ENCODE measurements at places on chromosomes 5 and 9.

- DNase-seq: no peak
These were observed 1.8 kb upstream of the RNF44 start for GRCh38 chr5:176538989-176539384.

GRCh38 chr9:82152181-82152580, 163.6 kb downstream of the SPATA31D1 start:
- no peak for DNase-seq

DNA sequence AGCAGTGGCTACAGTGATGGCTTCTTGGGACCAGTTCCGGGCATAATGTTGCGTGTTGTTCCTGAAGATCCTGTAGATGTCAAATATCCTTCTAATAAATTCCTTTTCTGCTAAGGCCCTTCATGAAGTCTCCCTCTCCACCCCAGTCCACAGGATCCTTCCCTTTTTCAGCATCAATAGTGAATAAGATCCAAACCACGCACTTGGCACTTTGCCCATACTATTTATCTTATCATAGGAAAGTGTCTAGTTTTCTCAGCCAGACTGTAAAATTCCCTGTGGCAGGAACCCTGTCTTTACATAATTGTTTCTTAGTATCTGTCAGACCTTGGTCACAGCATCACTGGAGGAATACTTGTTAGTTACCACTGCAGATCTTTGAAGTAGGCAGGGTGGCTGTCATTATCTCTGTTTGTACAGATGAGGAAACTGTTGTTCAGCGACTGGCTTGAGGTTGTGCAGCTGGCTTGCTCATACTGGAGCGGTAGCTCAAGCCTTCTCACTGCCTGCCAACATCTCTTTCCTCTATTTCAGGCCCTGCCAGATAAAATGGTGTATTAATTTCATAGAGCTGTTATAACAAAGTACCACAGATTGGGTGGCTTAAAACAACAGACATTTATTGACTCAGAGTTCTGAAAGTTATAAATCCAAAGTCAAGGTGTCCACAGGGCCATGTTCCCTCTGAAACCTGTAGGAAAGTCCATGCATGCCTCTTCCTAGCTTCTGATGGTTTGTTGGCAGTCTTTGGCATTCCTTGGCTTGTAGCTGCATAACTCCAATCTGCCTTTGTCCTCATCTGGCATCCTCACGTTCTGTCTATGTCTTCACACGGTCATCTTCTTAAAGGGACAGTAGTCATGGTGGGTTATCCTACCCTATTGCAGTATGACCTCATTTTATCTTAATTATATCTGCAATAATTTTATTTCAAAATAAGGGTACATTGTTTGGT, 33.5 kb upstream of the APC start:
- peak; percentile 36 for DNase-seq

- DNase-seq: no peak
These were observed 1.6 kb downstream of the FABP6 start for GRCh38 chr5:160230686-160231527.

DNA sequence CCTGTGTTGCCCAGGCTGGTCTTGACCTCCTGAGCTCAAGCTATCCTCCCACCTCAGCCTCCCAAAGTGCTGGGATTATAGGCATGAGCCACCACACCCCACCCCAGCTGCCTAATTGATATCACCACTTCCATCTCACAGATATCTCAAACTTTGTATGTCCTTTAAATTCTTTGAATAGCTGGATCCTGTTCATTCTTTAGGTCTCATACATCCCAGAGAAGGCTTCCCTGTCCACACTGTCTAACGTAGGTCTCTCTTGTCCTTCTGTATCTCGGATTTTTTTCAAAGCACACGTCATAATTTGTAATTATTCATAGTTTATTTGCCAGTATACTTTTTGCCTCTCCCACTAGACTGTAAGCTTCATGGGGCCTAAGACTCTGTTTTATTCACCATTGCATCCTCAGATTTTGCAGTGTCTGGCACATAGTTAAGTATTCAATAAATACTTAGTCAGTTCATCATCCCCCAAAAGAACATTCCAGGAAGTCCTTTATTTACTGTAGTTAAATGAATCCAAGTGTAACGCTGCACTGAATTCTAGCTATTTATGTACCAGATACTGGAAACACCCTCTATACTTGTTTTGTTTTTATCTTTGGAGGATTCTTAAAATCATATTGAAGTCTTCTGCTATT, 10.5 kb downstream of the ARSK start:
- DNase-seq: no peak

GRCh38 chr5:26486631-26487030, 551.8 kb downstream of the CDH9 start:
- DNase-seq: no peak

DNA sequence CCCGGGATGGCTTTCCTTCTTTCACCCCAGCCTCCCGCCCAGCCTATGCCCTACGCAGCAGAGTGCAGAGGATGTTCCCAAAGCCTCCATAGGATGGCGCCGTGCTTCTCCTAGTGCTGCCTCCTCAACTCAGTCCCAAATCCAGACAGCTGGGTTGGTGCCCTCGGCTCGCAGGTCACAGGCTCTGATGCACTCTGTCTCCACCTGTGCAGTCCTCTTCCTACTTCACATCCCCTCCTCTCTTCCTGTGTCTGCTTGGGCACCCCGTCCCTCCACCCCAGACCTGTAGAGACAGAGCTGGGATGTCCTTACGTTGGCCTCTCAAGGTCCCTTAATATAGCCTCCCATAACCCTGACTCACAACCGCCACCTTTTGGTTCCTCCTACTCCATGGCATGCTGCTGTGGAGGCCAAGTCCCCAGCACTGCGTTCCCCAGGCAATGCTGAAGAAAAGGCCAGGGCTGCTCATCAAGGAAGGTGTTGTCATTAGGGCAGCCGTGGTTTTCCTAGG, 314.4 kb downstream of the GADD45G start:
- DNase-seq: no peak

DNA sequence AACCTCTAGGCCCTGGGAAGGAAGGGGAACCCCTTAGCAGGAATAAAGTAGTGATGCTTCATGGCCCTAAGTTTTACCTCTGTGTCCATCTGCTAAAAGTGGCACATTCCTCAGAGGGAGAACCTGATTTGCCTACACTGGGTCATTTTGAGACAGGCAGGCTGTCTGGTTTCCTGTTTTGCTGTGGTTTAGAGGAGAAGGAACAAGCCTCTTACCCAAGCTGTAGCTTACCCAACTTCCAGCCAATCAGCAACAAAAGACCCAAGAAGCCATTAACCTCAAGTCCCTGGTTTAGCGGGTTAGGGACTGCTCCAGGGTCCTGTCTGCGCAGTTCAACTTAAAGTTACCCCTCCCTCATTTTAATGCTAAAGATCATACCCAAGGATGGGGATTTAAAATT, 411.0 kb downstream of the MAT2B start:
- no peak for DNase-seq

GRCh38 chr9:21993007-21993406, 1.2 kb downstream of the CDKN2A start:
- no peak for DNase-seq

GRCh38 chr5:8851101-8851500, 694.8 kb downstream of the SEMA5A start:
- DNase-seq: no peak

DNA sequence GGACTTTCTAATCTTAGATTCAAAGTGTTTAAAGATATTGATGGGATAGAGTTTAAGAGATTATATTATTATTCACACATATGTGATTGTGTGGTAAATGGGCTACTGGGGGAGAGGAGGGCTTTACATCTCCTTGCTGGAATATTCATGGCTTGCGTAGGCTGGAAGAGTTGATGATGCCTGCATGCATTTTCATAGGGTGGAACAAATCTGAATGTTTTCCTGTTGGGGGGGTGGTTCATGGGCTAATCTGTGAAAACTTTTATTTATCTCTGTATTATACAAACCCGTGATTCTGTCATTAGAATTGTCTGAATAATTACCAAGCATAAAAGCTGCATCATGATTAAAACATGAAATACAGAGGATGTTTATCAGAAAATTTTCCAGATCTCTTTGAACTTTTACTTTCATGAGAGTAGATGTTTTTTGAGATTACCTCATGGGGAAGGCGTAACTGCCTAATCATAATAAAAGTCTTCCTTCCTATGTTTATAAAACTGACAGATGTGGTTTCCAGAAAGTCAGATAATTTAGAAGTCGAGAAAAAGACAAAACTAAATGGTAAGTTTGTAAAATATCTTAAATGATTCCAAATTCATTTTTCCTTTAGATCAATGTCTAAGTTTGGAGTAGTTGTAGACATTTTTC, 1185.4 kb upstream of the SEMA6A start:
- no peak for DNase-seq

DNA sequence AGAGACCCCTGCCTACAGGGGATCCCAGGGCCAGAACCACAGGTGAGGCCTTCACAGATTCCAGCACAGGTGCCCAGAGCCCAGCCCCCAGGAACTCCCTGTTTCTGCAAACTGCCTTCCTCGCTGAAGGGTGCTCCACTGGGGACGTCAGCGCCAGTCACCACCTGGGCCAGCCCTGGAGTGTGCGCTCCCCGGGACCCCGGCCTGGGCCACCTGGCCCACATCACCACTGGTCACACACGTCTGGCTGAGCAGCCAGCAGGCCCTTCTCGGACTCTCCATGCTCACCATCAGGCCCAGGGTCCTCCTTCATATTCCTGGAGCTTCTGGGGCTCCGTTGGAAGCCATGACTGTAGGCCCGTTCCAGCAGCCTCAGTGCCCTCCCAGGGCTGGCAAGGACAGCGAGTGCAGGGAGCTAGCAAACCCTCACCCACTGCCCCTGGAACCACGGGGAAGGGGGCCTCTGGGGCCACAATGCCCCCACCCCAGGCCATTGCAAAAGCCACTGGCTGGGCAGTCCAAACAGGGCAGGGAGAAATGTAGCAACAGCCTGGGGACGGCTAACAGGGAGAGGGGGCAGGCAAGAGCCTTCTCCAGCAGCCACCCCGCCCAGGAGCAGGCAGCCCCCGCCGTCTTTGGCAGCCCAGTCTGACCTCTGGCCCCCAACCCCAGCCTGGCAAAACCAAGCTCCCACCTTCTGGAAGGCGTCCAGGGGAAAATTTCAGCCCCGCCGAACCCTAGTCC, 1.3 kb downstream of the AGPAT2 start:
- no peak for DNase-seq

GRCh38 chr5:123215929-123216702, 127.1 kb downstream of the PRDM6 start:
- DNase-seq: no peak

- DNase-seq: no peak
These were observed 41.7 kb upstream of the SLC9A3 start for GRCh38 chr5:565782-566440.

GRCh38 chr5:54379590-54379989, 69.2 kb upstream of the ARL15 start:
- no peak for DNase-seq

GRCh38 chr9:134661299-134661698, 19.7 kb downstream of the COL5A1 start:
- no peak for DNase-seq

DNA sequence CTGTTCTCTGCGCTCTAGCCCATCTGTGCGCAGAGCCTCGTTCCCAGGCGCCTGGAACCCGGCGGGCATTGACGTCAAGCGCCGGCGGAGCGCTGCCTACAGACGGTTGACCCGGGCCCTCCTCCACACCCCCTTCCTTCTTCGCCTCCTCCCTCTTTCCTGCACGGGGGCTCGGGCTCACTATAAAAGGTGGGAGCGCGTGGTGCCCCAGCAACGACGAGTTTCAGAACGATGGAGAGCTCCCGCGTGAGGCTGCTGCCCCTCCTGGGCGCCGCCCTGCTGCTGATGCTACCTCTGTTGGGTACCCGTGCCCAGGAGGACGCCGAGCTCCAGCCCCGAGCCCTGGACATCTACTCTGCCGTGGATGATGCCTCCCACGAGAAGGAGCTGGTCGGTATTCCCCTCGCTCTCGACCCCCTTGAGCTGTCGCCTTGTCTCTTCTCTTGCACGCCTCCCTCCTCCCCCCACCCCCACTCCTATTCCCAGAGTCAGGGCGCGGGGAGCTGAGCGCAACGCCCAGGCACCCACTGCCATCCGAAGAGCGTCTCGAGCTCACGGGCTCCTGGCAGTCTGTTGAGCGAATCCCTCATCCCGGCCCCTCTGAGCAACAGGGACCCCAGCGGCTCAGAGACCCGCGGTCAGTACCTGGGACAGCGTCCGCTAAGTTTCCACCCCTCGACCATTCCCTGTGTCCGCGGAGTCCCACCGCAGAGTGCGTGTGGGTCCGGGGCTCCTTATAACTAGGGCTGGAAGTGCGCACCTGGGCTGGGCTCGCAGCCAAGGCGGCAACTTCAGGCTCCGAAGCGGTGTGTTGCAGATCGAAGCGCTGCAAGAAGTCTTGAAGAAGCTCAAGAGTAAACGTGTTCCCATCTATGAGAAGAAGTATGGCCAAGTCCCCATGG, at the start of gene CARTPT:
Gene CARTPT, plus strand, starts transcription at position 213 of the 902 bp plus-strand sequence. Its CDS starts 19 bp downstream, at position 232.
- DNase-seq: no peak

- no peak for DNase-seq
These were observed 2.8 kb downstream of the SMIM32 start for GRCh38 chr5:136190091-136190720.

DNA sequence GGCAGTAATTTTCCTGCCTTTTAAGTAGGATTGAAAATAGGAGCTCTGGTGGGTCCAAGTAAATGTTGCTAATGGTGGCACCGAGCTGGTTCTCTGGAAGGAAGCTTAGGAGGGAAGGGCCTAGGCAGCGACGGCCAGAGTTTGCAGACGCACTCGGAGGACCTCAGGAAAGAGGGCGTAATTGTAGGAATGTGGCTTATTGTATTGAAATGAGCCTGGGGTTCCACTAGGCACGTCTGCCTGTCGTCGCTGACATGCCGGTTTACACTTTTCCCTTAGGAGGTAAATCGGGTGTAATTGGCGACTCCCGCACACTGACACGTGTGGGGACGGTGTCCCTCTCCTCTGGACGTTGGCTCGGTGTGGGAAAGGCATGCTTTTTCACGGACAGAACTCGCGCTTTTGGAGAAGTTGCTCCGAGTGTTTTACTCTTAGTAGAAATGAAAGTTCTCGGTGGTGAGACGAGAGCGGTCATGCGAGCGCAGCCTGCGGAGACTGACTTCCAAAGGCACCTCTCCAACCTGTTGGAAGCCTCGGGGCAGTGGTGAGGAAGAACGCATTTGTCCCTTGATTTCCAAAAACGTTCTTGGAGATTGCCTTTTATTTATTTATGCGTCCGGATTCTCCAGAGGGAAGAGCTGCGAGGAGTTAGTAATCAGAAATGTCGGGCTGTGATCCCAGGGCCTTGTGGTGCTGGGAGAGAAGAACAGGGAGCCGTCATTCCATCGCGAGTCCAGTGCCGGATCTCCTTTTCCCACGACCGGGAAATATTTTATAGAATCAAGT, 1.3 kb downstream of the NR4A3 start:
- DNase-seq: no peak

DNA sequence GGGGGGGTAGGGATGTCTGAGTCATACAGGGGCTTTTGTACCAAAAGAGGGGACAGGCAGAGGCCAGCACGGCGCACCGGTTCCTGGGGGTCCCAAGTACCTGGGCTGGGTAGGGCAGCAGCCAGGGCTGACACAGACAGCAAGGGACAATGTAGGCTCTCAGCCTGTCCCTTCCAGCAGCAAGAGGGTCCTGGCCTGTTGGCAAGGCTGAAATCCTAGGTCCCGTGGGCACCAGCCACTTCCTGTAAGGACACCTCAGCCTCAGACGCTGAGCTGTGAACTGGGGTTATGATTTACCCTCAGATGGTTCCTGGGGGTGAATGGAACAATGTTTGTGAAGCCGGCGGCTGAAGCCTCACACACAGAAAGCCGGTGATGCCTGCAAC, 41.3 kb downstream of the NACC2 start:
- no peak for DNase-seq

GRCh38 chr9:103789686-103790085, 304.4 kb upstream of the SMC2 start:
- DNase-seq: no peak
